ENCODE measurements at places on chromosomes 16 and 17.

DNA sequence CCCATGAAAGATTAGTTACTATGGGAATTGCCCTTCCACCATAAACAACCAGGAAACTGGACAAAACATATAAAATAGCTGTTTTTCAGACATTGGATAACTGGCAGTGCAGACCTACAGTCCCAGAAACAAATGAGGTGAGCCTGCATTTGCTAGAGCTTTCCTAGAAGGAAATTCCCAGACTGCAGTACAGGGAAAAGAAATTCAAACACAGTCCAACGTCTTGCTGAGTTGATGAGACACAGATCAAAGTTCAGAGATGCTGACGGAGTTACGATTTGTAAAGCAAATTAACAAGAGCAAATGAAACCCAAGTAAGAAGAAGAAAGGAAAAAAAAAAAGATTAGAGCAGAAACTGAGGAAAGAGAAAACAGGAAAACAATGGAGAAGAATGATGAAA, 41.3 kb upstream of the MNT start:
- DNase-seq = peak; percentile 65

DNA sequence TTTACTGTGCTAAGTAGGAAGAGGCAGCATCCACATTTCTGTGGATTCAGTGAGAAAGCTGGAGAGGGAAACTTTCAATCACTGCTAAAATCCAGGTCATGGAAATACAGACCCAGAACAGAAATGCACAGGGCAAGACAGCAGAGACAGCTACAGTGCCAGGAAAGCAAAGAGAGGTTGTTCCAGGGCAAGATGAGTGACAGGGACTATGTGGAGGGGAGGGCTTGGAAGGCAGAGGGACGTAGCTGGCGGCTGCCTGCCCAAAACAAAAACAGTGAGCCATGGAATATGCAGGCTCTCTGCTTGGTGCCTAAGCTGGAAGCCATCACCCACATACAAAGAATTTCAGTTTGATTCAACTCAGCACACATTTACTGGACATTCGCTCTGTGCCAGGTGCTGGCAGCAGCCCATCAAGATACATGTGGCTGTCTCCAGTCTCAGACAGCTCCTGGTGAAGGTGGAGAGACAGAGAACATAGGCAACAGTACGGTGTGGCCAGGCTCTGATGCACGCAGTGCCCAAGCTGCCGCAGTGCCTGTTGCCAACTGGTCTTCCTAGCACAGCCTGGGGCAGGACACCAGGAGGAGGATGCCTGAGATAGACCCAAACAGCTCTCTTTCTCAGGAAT, 88.7 kb downstream of the AIPL1 start:
- no peak for DNase-seq

DNA sequence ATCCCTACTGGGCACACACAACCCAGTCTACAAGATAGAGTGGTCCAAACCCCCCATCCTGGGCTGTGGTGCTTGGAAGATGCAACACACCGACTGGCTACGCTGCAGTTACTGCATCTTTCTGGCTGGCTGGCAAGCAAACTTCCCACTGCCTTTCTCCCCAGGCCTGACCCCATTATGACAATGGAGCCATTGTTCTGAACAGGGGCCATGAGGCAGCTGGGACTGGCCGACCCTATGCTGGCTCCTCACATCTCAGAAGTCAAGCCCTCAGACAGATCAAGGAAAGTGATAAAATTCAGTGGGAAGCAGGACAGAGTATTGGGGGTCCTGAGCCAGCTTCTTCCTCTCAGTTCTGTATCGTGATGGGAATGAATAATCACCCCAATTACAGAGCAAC, 364.1 kb upstream of the ASIC2 start:
- DNase-seq = no peak

GRCh38 chr17:64781014-64781756, 119.1 kb upstream of the SMURF2 start:
- peak; percentile 43 for DNase-seq

GRCh38 chr17:5530265-5531084, 44.1 kb downstream of the MIS12 start:
- DNase-seq = no peak

DNA sequence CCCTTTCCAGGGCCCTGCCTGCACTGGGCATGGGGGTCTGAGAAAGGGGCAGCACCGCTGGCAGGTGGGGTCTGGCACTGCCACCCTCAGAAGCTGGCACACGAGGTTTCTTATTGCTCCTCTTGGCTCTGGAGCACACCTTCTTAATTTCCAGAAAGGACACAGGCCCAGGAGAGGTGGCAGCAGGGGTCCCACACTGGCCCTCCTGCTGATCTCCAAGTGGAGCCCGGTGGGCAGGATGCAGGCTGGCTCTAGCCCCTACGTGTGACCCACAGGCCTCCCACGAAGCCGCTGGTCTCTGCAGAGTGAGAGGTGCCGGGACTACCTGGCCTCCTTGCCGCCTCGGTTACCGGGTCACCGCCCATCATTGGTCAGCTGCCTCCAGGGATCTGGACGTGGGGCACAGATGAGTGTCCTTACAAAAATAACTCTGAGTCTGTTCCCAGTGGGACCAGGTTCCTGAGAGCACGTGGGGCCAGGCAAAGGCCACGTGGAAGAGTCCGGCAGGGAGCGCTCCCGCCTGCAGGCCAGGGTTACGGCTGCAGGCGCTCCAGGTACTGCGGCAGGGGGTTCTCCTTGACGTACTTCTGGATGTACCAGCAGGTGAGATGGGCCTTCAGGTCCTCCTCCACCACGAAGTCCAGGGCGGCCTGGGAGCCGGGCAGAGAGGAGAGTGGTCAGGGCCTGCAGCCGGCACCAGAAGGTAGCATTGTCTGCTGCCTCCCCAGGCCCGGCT, 10.3 kb downstream of the NATD1 start:
- no peak for DNase-seq

GRCh38 chr17:35684055-35684802, 47.2 kb upstream of the RASL10B start:
- peak; percentile 58 for DNase-seq

DNA sequence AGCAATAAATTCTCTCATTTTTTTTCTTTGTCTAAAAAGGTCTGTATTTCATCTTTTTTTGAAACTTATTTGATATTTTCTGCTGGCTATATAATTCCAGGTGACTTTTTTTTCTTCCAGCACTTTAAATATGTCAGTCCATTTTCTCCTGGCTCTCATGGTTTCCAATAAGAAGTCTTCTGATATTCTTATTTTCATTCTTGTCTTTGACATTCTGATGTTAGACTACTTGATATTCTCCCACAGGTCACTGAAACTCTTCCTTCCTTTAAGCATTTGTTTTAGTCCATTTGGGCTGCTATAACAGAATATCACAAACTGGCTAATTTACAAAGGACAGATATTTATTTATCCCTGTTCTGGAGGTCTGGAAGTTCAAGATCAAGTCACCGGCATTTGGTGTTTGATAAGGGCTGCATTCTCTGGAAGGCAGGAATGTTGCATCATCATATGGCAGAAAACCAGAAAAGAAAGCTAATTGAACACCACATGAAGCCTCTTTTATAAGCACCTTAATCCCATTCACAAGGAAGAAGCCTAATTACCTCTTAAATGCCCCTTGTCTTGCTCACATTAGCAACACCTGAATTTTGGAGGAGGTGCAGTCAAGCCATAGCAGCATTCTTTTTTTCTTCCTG, 242.1 kb upstream of the TNRC6C start:
- no peak for DNase-seq

GRCh38 chr17:74541176-74542111, 4.5 kb downstream of the CD300C start:
- no peak for DNase-seq

DNA sequence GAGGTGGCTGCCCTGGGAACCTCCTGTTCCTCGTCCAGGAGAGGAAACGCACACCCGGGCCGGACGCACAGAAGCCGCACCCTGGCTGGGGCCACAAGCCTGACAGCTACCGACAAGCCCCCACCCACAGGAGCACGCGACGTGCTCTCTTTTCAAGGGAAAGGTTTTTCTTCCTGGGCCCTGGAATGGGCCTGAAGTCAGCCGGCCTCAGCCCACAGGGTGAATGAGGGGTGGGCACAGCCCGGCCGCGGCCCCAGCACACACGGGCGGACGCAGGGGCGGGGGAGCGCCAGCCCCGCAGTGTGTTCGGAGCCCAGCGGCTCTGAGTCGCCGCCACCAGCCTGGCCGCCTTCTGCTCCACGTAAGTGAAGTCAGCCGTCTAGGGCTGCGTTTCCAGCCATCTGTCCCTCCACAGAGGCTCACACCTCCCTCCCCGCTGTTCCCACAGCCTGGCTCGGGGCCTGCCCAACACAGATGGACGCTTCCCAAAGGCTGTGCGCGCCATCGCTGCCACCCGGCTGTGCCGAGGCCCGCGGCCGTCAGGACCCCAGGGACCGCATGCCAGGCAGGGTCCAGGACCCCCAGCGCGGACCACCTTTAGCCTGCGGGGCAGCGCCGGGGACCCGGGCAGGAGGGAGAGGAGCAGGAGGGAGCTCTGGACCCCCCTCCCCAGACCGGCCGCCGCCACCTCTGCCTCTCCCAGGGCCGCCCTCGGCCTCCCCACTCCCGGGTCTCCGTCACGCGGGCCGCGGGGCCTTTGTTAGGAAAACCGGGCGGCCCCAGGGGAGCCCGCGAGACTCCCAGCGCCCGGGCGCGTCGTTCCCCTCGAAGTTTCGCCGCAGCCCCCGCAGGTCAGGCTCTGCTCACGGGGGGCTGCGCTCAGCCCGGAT, 36.8 kb downstream of the CBFA2T3 start:
- DNase-seq = no peak

- DNase-seq = no peak
These were observed 63.9 kb upstream of the CNEP1R1 start for GRCh38 chr16:49961089-49961488.

GRCh38 chr17:64399071-64399766, 8.6 kb upstream of the PECAM1 start:
- no peak for DNase-seq

DNA sequence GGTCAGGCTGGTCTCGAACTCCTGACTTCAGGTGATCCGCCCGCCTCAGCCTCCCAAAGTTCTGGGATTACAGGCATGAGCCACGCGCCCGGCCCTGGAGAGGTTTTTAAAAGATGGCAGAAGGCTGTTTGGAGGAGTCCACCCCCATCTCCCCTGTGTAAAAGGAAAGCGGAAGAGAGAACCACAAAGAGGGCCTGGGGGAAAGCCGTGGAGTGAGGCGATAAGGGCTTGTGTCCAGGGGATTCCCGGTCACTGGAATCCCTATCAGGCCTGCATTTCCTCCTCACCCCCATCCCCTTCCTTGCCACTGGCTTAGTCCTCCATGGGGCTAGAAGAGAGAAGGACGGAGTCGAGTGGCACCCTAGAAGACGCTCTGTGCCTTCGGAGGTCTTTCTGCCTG, at the start of gene GP1BA:
TSS of gene GP1BA (plus strand) at position 315 of the 400 bp plus-strand sequence. CDS start 328 bp downstream, outside the sequence.
- no peak for DNase-seq

- DNase-seq = no peak
These were observed 39.9 kb upstream of the STH start for GRCh38 chr17:45958994-45959665.

DNA sequence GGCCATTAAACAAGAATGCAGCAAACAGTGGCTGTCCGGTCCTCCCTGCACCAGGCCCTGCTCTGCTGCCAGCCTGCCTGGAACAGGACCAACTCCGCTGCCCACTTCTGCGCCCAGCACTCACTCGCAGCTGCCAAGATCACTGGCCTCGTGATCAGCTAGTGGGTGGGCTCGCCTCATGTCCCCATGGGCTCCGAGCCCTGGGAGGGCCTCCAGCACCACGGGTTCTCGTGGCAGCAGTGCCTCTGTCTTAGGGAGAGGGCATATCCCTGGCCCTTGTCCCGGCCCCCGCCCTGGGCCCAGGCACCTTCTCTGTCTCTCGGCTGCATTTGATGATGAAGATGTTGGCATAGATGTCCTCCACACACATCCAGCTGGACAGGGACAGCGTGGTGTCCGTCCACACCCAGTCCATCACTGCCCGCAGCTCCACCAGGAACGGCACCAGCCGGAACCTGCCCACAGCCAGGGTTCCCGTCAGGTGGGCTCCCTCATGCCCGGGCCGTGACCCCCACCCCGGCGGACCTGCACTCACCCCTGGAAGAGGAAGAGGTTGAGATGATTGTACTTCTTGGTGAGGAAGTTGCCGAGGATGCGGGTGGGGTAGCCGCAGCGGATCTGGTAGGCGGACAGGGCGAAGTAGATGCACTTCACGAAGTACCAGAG, 13.1 kb downstream of the CTU2 start:
- DNase-seq = no peak

DNA sequence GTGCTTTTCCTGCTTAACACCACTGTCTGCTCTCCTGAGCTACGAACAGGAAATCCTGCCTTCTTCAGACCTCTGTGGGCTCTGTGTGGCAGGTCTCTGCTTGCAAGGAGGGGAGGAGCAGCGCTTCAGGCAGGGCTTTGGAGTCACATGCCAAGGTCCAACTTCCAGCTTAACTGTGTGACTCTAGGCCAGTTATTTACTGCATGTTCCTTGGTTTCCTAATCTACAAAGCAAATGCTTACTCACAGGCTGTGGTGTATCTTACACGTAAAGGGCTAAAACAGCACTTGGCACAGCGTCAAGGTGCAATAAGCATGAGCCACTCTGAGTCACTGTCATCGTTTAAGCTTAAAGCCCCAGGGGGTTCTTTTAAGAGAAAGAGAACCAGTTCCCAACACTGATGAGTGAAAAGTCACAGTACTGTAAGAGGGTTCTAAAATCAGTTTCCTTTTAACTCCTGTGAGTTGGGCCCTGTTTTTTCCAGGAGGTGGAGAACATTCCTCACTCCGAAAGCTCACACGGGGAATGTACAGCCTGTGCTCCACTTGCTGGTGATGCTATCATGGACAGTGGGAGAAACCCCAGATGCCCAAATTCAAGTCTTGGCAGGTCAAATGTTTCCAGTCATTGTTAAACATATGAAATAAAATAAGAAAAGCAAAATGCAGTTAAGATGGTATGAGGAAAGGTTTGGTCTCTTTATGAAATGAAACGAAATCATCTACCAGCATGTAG, 54.1 kb upstream of the BCAR1 start:
- peak; percentile 100 for DNase-seq

DNA sequence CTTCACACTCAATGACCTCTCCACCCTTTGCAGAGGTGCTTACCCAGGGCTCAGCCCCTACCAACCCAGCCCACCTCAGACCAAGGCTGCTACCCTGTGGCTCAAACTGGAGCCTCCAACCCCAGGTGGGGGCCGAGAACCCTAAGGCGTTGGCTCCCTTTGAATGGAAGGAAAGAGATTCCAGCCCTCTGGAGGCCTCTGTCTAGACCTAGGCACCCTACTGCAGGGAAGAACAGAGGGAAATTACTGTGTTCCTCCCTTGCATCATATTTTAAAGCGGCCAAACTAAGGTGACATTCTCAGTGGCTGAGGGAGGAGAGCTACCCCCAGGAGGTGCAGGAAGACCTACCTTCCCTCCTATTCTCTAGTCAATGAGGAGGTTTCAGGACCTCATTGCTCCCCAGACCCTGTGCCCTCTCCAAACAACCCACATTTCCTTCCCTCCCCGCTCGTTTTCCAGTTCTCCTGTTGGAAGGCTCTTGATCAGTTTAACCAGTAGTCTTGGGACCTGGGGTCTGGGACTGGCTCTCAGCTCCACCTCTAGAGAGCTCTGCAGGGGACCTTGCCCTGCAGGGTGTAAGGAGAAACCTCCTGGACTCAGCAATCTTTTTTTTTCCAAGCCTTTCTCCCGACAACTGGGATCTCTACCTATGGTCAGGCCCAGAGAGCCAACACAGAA, 5.5 kb upstream of the HOXB8 start:
- DNase-seq = no peak

Data from fibroblast of villous mesenchyme (primary cell).